ENCODE measurements at places on chromosomes 5 and 9.

- no peak for DNase-seq
Measured at GRCh38 chr9:135159801-135160200, 72.3 kb downstream of the OLFM1 start.

DNA sequence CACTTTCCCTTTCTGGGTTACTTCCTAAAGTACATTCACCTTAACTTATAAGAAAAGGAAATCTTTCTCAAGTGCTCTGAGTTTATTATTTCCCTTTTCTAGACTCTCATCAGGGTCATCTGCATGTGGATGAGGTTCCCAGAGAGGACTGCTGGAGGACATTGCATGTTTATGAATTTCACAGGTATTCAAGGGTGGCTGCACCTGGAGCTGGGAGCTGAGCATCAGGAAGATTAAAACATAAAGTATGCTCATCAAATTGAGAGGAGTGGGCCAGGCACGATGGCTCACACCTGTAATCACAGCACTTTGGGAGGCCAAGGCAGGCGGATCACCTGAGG is 34.7 kb upstream of the PLIN2 start:
- DNase-seq = no peak

GRCh38 chr5:39211773-39212172 is 7.6 kb downstream of the FYB1 start:
- DNase-seq = no peak

- no peak for DNase-seq
Measured at GRCh38 chr5:141516672-141517025, 27.8 kb downstream of the PCDHGC5 start.

- no peak for DNase-seq
Measured at GRCh38 chr5:115150512-115150911, 19.2 kb downstream of the TRIM36 start.

- no peak for DNase-seq
Measured at GRCh38 chr9:347667-348292, 133.1 kb downstream of the DOCK8 start.

DNA sequence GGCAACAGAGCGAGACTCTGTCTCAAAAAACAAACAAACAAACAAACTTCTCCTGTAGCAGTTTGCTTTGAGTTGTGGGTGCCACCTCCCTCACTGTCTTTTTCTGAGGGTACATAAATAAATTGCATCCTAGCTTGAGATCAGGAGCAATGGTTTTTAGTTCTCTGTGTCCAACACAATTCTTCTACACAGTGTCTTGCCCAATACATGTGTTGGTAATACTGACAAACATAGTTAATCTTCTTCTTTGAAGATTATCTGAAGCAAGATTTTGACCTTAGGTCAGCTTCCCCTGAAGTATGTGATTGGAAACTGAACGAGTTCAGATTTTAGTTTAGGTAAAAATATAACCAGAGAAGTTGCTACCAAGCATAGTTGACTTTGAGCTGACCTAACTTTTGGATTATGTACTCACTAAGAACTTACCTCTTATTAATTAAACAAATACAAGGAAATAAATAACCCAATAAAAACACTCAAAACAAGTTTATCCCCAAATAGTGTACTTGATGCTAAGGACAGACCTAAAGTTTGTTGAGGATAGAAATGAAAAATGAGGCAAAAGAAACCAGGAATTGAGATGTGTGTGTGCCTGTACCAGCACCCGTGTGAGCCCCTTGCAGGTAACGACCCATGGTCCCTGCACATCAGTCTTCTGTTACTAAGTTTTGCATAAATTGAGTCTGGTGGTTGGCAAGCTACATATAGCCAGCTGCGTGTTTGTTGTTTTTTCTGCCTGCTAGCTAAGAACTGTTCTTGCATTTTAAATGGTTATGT is 16.2 kb downstream of the TJP2 start:
- DNase-seq = no peak

- DNase-seq = no peak
Measured at GRCh38 chr9:19998153-19998552, 209.3 kb upstream of the SLC24A2 start.

- no peak for DNase-seq
Measured at GRCh38 chr9:82331079-82331478, 342.5 kb downstream of the SPATA31D1 start.

GRCh38 chr9:124661271-124661670 is 109.8 kb downstream of the NR6A1 start:
- no peak for DNase-seq

DNA sequence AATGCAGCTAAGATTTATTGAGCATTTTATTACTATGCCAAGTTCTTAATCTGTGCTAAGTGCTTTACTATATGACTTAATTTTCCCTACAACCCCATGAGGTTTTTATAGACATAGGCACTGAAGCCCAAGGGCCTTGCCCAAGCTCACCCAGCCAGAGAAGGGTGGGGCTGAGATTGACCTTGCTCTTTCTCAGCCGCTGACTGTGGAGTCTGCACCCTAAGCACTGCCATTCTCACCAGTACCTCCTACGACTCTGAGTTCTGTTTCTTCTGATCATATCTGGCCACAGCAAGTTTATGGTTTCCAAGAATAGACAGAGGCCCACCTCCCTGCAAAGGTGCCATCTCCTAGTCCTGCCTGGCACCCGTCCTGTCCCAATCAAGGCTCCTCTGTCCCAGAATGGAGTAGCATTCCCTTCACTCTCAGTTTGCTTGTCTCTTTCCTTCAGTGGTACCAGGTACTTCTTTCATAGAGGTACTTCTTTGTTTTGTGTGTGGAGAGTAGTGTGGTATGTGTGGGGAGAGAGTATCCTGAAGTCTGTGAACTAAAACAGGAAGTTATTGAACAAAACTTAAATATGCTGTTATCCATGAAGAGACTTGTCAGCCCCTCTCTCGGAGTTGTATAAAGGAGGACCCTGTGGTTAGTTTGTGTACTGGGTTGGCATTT is 42.6 kb downstream of the CSF1R start:
- DNase-seq = no peak

- DNase-seq = no peak
Measured at GRCh38 chr5:103101079-103101750, 18.7 kb downstream of the GIN1 start.

- DNase-seq = no peak
Measured at GRCh38 chr9:131347376-131348020, 46.4 kb upstream of the PRRC2B start.

- DNase-seq = peak; percentile 17
Measured at GRCh38 chr5:1182633-1183423, 18.6 kb upstream of the SLC6A19 start.

DNA sequence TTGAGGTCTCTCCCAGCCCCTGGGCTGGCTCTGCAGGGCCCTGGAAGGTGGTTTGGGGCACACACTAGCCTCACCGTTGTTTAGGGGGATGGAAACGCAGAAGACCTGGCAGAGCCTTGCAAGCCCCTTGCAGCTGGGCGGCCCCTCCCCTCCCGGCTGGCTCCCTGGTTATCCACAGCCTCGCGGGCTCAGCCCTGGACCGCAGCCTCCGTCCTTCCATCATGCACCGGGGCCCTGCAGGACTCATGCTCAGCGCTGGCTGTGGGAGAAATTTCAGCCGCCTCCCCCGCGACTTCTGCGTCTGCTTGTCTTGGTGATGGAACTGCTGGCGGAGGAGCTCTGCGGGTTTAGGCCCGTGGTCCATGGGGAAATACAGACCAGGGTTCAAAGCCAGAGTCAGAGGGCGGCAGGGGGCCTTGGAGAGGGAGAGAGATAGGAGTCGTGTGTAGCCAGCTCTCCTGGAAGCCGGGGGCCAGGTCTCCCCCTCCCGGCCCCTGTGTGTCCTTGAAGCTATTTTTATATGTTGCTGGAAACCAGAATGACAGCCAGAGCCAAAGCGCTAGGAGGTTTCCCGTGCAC is 75.8 kb upstream of the IER5L start:
- DNase-seq = peak; percentile 75

DNA sequence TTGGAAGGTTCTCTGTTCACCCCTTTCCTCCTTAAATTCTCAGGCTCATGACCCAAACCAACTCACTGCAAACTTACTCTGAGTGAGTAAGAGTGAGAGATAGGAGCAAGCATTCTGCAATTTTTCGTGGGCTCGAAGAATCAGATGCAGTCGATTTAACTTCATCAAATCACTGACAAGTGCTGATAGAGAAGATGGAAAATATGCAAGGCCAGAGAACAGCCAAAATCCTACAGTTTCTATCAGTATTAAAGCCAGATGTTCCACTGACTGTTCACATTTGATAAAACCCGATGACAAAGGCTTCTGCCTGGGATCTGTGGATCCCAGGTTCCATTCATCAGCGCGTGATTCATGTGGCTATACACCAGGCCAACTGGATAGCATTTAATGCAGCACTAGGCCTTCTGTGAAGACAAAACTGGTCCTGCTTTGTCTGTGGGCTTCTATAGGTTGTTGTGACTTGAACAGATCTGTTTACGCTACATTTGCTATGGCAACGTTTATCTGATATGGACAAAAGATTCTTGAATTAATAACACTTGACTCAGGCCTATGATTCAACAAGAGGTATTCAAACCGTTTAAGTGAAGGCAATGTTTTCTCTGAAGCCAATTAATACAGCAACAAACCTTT is 251.2 kb downstream of the NFIB start:
- DNase-seq = no peak

DNA sequence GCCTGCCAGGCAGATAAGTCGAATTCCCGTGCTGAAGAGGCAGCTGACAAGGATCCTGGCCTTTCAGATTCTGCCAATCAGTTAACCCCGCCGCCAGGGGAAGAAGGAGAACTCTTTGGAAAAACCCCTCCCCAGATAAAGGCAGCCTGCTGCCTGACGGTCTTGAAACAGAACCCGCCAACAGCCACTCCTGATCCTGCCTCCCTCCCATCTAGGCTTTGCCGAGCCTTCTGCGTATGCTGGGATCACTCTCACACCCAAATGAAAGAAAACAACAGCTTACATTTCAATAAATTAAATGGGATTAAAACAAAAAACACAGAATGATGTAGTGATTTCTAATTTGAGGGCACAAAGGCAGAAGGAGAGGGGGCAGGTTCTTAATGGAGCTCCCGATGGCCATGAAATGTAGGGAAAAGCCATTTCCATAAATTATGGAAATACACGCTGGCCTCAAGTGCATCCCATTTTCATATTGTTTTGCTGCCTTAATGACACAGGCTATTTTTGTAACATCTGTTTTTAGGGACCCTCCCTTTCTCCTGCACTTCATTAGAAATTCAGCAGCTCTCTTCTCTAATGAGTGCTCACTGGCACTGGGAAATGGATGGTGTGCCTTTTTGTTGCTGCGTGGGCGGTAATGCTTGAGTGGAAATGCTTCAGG is 319.1 kb downstream of the MED10 start:
- DNase-seq = no peak

- peak; percentile 31 for DNase-seq
Measured at GRCh38 chr5:116411101-116411571, 163.5 kb downstream of the SEMA6A start.

DNA sequence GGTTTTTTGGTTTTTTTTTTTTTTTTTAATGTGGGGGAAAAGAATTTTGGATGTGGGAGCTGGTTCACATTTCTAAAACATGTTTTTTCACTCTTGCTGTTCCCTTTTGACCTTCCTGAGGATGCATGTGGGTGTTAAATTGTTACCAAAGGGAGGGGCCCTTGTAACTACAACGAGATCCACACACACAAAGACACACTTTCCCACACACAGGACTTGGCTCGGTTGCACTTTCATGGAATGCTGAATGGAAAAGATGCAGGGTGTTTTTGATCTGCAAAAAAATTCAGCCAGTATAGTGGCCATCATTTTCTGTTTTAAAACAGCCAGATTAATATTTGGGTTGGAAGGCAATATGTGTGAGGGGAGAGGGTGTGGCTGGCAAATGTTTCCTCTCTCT is 576.9 kb downstream of the EBF1 start:
- DNase-seq = peak; percentile 28
